Activated CD4-positive, alpha-beta T cell treated with anti-CD3 and anti-CD28 coated beads, Interleukin-2, amount 10 ng/mL, durations not matched to agents 24 days and 14 days (primary cell): ENCODE measurements at places on chromosomes 16 and 17. TPM values are rescaled to one million over a fixed set of nuclear protein-coding genes. Genes with fewer than 3 reads are reported as not detected.

KRTAP1-5 gene
- total RNA-seq = not detected in 2 replicates

GPR139 gene
- not detected in 2 replicates for total RNA-seq

CSH1 gene
- total RNA-seq = not detected in 2 replicates

GUCY2D gene
- total RNA-seq = not detected in 2 replicates

MT4 gene
- not detected in 2 replicates for total RNA-seq
